ENCODE measurements at places on chromosomes 7 and 10.

GRCh38 chr10:14397066-14397465 lies 66.3 kb upstream of the FRMD4A start:
- DNase-seq: peak; percentile 98

- DNase-seq: no peak
Measured at GRCh38 chr7:42023262-42023661, 213.7 kb downstream of the GLI3 start.

GRCh38 chr10:22615819-22616499 lies 98.4 kb downstream of the PIP4K2A start:
- DNase-seq: no peak

- no peak for DNase-seq
Measured at GRCh38 chr10:71667387-71667752, 52.2 kb downstream of the C10orf105 start.

DNA sequence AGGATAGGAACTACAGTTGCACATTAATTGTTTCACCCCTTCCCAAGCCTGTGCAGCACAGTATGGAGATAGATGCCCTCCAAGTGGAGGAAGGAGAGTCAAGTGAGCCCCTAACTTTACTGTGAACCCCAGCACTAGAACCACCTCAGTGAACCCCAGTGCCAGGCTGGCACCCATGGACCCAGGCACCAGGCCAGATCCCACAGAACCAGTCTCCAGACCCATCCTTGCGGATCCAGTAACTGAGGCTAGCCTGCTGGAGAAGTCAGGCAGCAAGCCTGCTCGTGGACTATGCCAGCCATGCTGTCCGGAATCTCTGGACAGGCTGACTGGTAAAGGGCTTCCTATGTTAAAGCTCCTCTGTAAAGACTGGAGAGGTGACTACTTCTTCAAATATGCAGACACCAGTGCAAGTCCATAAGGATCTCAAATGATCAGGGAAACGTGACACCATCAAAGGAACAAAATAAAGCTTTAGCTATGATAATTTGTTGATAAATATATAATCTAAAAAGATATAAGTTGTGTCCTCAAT lies 27.7 kb downstream of the SHOC2 start:
- peak; percentile 33 for DNase-seq

DNA sequence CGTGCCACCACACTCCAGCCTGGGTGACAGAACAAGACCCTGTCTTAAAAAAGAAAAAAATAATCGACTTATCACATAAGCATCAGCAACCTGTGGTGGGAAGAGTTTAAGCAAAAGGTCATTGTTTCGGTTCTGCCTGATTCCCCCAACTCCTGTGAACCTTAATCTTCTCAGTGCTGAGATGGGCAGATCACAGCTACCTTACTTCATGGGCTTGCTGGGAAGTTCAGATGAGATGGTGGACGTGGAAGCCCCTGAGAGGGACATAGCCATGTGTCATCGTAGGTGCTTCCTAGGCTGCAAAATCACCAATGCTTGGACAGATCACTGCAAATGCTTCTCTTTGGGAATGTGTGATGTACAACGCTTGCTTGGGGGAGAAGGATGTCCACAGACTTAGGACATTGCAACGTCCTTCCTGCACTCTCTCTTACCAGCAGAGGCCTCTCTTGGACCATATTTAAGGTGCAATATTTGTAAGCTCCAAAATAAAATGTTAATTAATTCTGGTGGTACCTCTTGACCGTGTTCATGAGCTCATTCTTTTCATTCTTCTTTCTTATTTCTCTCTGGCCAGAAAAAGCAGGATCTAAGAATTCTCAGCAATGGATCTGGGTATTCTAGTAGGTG lies 8.6 kb downstream of the GJD4 start:
- peak; percentile 37 for DNase-seq

DNA sequence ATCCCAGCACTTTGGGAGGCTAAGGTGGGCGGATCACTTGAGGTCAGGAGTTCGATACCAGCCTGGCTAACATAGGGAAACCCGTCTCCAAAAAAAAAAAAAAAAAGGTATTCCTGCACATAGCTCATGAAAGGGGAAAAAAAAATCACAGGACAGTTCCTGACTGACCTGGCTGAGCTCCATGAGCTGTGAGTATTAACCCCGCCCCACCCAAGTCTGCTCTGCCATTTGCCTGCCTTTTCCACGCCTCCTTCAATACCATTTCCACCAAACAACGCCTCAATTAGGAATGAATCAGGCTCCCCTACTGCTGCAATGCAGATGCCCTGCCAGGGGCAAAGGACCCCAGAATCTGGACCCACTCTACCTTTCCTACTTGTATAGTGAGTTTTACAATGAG lies 55.0 kb downstream of the PDIA4 start:
- no peak for DNase-seq

- no peak for DNase-seq
Measured at GRCh38 chr10:613271-614138, 76.0 kb downstream of the DIP2C start.

- no peak for DNase-seq
Measured at GRCh38 chr7:135602304-135602703, 44.6 kb downstream of the NUP205 start.

DNA sequence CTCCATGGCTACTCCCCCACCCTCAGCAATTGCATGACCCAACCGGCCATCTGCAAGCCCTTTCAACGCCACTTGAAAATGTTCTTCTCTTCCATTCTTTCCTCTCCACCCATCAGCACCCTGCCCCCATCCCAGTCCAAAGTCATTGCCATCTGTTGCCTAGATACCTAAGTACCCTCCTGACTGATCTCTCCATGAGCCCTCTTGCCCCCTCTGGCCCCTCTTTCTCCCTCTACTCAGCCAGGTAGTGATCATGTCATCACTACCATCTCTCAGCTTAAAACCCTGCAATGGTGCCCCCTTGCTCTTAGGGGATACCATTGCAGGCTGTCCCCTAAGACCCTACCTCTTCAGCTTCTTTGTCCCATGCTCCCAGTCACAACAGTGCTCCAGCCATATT lies 30.5 kb upstream of the BTRC start:
- no peak for DNase-seq

DNA sequence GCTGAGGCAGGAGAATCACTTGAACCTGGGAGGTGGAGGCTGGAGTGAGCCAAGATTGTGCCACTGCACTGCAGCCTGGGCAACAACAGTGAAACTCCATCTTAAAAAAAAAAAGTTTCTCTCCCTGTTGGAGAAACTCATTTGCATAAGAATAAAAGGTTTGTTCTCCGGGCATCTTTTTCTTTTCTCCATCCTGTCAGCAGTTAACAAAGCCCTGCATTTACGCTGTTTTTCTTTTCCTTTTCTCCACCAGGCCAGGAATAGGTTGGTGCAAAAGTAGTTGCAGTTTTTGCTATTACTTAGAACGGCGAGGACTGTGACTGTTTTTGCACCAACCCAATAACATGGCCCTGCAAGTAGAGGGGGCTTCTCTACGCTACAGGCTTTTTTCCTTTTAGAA lies 9.5 kb upstream of the URGCP start:
- DNase-seq: no peak

- no peak for DNase-seq
Measured at GRCh38 chr7:111594602-111595001, 32.3 kb upstream of the IMMP2L start.

GRCh38 chr7:43328336-43328735 lies 215.9 kb downstream of the HECW1 start:
- no peak for DNase-seq

GRCh38 chr7:11170863-11171568 lies 197.3 kb downstream of the PHF14 start:
- no peak for DNase-seq

GRCh38 chr10:75926763-75927162 lies 495.3 kb downstream of the LRMDA start:
- DNase-seq: no peak

GRCh38 chr7:1425292-1426136 lies 33.8 kb downstream of the MICALL2 start:
- no peak for DNase-seq

DNA sequence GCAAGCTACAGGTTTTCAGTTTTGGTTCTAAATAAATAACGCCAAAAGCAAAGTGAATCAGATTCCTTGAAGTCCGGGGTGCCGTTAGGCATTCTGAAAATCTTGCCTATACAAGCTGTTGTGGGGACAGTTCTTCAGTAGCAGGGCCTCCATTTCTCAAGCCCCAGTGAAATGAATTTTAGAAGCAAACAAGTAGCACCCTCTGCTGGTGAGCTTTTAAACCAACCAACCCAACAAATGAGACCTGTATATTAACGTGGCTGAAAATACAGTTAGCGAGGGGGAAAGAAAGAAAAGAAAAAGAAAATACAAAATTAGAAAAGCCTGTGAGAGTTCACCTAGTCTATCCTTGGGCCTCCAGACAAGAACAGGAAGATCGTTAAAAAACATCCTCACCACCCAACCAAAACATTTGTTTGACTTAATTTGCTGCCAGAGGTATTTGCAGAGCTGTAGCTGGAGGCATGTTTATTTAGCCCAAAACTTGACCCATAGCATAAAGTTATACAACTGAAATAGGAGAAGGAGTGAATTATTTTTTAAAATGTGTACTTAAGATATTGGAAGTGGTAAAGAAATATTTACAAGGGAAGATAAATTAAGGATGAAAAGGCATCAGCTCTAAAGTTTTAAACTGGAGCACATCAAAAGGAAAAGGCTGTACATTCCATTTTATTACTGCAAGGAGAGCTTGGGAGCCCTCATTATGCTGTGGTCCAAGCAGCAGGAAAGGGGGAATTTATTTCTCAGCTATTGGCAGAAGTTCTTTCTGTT lies 98.9 kb downstream of the DYNC1I1 start:
- peak; percentile 59 for DNase-seq

- no peak for DNase-seq
Measured at GRCh38 chr10:50552771-50553535, 70.8 kb downstream of the SGMS1 start.

GRCh38 chr10:51117794-51118193 lies 43.5 kb downstream of the PRKG1 start:
- DNase-seq: no peak

- DNase-seq: no peak
Measured at GRCh38 chr7:115128154-115128553, 206.3 kb downstream of the MDFIC start.

- no peak for DNase-seq
Measured at GRCh38 chr7:1073142-1073977, 14.6 kb upstream of the GPER1 start.

DNA sequence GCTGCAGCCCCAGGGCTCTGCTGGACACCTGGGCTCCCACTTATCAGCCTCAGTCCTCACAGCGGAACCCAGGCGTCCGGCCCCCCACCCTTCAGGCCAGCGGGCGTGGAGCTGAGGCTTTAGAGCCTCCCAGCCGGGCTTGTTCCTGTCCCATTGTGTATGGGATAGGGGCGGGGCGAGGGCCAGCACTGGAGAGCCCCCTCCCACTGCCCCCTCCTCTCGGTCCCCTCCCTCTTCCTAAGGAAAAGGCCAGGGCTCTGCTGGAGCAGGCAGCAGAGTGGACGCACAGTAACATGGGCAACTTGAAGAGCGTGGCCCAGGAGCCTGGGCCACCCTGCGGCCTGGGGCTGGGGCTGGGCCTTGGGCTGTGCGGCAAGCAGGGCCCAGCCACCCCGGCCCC lies 2.7 kb downstream of the NOS3 start:
- no peak for DNase-seq

DNA sequence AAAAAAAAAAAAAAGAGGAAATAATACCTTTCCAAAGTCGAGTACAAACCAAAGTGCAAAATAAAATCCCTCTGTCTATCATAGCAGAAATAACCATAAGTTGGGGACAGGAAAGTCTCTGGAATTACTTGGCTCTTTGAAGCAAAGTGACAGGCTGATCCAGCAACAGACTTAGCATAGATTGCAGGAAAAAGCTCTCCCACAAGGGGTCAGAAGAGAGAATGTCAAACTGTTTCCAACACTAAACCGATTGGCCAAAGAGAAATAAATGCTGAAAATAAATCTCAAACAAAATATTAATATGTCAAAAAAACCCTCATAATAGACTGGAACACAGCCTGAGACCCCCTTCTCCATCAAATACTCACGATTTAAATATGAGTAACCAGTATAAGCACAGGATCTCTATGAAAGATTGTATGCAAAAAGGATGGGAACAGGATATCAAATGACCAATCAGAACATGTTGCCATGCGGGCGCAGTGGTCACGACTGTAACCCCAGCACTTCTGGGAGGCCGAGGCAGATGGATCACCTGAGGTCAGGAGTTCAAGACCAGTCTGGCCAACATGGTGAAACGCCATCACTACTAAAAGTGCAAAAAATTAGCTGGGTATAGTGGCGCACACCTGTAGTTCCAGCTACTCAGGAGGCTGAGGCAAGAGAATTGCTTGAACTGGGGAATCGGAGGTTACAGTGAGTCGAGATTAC lies 1000.7 kb upstream of the LRRN3 start:
- DNase-seq: peak; percentile 25

DNA sequence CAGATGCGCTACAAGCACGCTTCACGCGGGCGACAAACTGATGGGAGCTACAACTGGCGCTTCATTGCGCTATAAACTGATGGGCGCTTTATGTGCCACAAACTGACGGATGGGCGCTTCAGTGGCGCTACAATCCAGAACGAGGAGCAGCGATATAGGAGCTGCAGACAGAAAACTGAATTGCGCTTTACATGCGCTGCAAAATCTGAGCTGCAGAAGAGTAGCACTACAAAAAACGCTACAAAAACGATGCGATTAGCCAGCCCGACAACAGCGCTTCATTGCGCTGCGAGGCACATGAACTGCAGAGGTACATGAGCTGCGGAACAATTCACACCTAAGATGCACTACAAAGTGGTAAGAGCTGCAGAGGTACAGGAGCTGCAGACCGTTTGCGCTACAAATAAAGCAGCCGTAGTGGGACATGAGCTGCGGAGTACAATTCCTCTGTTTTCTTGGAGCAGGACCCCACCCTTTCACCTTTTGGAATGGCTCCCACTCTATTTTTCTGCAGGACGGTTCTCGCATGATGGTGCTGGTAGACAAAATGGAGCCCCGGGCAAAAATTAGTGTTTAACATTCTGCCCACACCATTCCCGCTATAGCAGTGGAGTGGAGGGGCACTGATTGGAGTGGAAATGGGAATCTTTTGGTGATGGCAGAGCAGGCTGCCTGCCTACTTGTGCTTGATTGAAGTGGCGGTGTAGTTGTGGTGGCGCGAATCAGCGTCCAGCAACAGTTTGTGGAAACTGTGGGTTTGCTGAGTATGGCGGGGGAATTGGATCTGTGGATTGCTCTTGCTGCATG lies 1.2 kb upstream of the SGCE start:
- peak; percentile 65 for DNase-seq

- DNase-seq: no peak
Measured at GRCh38 chr10:75465450-75465827, 34.0 kb downstream of the LRMDA start.
